Sigmoid colon (tissue), 7 donors: ENCODE measurements at places on chromosomes 4 and X. TPM values are rescaled to one million over a fixed set of nuclear protein-coding genes. Genes with fewer than 3 reads are reported as not detected.

Gene JCHAIN
- 131 TPM for polyA plus RNA-seq

Gene SMIM10L2A
- polyA plus RNA-seq = not detected

Gene CLCN4
- polyA plus RNA-seq = 0.69 TPM

Gene CSN1S1
- polyA plus RNA-seq = 0.20 TPM

Gene HELT
- polyA plus RNA-seq = not detected

Gene OCIAD1
- 51.7 TPM for polyA plus RNA-seq
